Brain pericyte (primary cell): ENCODE measurements at places on chromosomes 12 and 14.

DNA sequence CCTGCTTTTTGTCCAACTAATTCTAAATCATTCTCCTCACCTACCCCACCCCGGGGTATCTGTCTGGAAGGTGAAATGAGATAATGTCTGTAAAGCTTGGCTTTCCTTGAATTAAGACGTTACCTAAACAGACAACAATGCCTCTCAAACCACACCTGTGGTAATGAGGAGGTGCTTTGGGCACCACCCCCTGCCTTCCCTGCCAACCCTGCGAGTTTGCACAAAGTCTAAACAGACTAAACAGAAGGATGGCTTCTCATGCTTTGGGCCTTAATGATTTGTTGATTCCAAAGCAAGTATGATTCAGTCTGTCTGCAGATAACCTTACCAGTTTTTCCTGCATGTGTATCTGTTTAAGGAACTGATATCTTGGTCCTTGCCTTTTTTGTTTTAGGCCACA, 82.4 kb downstream of the ZFC3H1 start:
- no peak for DNase-seq

GRCh38 chr12:49671031-49671765, 36.0 kb downstream of the FMNL3 start:
- DNase-seq, result no peak

DNA sequence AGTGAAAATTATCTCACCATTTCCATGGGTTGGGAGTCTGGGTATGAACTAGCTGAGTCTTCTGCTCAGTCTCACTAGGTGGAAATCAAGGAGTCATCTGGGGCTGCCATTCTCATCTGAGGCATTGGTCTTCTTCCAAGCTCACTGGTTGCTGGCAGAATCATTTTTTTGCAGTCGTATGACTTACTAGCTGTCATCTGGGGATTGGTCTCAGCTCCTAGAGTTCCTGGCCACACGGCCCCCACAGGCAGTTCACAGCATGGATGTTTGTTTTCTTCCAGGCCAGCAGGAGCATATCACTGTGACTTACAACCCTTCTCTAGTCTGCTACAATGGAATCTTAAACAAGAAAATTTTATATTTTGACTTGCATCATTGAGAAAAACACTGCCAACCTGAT, 18.6 kb upstream of the OR10AD1 start:
- DNase-seq, result no peak

- no peak for DNase-seq
These were observed 60.3 kb upstream of the BCL2L14 start for GRCh38 chr12:12010277-12011039.

- no peak for DNase-seq
These were observed 96.9 kb upstream of the TMPO start for GRCh38 chr12:98418357-98419075.

GRCh38 chr14:84144166-84144565, 1385.8 kb upstream of the FLRT2 start:
- no peak for DNase-seq

DNA sequence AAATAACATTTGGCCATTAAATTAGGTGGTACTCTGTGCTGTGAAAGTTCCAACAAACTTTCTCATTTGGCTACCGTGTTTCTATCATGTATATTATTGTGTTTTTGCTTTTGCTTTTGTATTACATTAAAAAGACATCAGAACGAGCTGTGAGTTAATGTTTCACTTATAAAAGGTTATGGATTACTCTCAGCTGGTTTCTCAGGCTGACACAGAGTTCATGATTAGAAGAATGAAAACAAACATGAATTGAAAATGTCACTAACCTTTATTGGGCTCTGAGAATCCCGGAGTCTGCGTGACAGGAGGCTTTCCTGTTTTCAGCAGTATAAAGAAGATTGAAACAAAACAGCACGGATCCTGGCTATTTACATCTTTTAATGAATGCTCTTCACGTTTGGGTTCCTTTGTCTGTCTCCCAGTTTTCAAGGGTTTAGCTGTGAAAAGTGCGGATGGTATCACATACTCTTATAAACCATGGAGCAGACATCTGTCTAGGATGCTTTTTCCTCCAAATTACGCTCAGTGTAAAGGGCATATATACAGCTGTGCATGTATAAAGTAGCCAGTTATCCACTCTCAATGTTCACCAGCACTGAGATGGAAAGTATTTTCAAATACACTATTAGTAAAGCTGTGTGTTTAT, 153.6 kb downstream of the PTCSC3 start:
- no peak for DNase-seq

DNA sequence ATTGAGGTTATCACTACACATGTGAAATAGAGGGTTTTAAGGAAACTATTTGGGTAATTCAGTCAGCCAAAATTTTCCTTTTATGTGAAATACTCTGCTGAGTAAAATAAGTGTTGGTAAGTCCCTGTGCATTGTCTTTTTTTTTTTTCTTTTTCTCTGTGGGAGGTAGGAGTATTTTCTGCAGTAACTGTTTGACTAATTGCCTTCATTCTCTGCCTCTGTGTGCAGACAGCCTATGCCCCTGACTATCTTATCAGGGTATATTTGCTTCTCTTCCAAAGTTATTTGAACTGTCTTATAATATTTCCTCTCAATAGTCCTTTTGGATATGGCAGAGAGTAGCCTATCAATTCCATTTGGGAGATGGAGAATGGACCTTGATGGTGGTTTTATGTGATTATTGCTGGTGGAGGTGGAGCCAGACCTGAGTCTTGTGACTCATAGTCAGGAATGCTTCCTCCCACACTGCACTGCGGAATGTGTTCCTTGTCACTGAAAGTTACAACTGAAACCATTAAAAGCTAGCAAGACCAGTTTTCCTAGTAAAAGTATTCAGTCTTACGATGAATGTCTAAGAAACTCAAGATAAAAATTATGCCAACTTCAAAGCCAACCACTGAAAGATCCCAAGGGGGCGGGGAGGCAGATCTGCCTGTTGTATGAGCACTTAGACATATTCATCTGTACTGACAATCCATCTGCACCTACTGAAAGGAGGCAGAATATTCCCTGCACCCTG, 40.9 kb upstream of the STXBP6 start:
- no peak for DNase-seq

- DNase-seq, result no peak
These were observed 30.1 kb downstream of the SLC15A4 start for GRCh38 chr12:128793701-128794100.

DNA sequence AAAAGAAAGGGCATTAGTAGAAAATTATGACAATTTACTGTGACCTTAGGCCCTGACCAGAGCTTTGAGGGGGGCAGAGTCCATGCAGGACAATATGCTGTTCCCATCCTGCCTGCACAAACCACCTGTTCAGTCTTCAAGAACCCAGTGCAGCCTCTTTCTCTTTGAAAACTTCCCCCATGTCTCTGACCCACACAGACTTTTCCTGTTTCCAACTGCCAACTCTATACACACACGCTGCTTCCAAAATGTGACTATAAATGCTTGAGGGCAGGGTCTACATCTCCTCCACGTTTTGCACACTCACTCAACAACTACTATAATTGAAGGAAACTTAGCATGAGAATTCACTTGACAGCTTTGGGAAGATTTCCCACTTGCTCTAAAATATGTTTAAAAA, 36.6 kb upstream of the SYCP3 start:
- DNase-seq, result no peak

- peak; percentile 6 for DNase-seq
These were observed 239.1 kb downstream of the SSPN start for GRCh38 chr12:26434299-26435068.

DNA sequence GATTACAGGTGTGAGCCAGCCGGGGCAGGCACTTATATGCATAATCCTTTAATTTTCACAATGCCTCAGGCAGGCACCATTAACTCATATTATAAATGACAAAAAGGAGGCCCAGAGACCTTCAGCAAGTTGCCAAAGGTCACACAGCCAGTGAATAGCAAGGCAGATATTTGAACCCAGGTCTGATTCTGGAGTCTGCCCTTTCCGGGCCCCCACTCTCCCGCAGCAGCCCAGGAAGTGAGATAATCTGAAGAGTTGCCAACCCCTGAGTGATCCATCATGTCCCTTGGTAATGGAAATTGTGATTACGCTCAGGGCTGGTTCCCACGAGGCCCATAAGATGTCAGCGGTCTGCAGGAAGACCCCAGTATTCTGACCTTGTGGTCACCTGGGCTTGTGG, 95.3 kb upstream of the MED13L start:
- no peak for DNase-seq

DNA sequence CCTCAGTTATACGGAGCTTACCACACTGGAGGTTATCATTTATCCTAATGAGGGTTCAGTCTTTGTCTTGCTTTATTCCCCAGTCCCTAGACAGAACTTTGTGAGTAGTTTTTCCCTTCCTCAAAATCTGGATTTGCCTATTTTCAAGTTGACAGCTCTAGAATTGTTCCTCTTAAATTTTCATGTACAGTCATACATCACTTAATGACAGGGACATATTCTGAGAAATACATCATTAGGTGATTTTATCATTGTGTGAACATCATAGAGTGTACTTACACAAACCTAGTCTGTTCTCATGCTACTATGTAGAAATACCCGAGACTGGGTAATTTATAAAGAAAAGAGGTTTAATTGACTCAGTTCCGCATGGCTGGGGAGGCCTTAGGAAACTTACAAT, 3.1 kb downstream of the PRKAB1 start:
- no peak for DNase-seq

DNA sequence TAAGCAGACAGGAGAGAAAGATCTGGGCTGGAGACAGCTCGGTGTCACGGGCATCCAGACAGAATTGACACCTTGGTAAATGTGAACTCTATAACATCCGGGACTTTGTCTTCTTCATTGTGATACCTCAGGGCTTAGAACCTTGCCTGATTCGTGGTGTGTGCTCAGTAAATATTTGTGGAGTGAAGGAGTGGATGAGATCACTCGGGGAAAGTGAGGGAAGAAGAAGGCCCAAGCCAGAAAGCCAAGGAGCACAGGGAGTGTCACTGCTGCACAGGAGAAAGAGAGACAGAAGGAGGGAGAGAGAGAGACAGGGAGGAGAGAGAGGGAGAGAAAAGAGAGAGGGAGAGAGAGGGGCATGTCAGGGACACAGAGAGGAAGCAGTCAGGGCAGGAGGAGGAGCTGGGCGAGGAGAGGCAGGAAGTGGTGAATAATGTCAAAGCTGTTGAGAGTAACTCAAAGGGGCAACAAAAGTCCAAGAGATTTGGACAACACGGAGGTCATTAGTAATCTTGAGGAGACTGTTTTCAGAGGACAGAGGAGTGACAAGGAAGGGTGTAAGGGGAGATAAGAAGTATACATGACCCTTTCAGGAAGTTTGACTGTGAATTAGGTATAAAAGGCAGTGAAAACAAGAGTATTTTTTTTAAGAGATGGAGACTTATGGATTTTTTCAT, 141.6 kb upstream of the MAX start:
- no peak for DNase-seq

DNA sequence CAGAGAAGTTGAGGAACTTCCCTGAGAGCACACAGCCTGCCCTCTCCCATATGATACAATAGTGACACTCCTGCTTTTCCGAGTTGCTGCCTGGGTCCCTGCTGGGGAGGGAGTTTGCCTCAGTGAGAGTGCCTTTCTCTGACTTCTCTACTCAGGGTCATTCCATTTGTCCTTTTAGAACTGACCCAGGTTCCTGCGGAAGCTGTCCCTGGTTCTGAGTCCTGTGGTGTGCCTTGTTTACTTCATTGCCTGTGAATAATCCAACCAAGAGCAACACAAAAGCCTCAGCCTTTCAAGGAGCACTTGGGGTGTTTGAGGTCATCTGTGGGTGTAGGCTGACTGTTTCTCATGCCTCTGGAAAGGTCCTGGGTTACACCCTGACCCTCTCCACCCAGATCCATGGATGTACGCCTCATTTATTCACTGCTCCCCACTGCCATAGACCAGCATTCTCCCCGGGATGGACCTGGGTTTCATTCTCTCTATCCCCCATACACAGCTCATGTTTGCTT, 13.6 kb downstream of the SERPINA1 start:
- no peak for DNase-seq

GRCh38 chr14:70536830-70537229, 2.0 kb upstream of the ADAM20 start:
- no peak for DNase-seq

- DNase-seq, result no peak
These were observed 317.5 kb upstream of the KITLG start for GRCh38 chr12:88897723-88898122.

DNA sequence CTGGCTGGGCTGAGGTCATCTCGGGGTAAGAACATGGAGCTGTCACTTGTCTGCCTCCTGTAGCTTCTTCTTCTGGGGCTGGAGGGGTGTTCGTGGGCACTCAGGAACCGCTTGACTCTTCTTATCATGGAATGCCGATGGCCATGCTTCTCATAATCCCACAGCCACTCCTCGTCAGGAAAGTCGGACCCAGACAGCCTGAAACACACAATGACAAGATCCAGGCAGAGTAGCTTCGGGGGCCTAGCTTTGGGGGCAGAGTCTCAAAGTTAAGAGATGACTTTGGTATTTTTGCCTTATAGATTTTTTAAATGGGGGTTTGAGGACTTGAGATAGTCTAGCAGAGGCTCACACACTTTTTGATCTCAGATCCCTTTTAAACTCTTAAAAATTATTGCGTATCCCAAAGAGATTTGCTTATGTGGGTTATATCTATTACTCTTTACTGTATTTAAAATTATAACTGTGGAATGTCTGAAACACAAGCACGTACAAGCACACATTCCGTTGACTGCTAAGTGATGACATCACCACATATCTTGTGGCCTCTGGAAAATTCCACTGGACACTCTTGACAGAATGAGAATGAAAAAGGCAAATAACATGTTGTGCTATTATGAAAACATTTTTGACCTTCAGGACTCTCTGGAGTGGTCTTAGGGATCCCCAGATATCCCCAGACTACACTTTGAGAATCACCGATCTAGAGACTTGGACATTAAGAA, 43.3 kb downstream of the BEST3 start:
- no peak for DNase-seq

DNA sequence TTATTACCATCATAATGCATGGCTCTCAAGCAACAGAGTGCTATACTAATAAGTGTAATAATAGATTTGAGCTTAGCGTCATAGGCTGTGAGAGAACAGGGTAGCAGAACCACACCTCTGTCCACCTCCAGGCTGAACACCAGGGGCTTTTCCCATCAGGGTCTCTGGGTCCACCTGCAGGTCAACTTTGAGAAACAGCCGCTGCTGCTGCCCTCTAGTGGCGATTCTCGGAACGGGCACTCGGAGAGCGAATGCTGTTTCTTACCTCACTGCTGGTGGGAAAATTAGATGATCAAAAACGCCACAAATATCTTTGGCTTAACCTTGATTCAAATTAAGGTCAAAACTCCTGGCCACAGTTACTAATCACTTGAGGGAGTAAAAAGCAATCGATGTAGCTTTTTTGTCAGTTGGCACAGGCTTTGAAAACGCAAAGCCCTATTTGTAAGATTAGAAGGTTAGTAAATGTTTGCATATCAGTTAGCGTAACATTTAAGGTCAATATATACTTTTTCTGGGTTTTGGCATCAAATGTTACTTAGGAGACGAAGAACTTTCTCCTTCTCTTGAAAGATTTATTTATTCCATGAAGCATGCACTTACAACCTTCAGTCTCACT, 127.9 kb upstream of the TMEM132D start:
- DNase-seq, result no peak

GRCh38 chr12:102722147-102722546, 194.9 kb downstream of the PAH start:
- no peak for DNase-seq

- peak; percentile 51 for DNase-seq
These were observed 44.3 kb downstream of the KRT80 start for GRCh38 chr12:52147367-52147963.

- DNase-seq, result no peak
These were observed 91.5 kb upstream of the PTGDR start for GRCh38 chr14:52175982-52176502.
